CD8-positive, alpha-beta memory T cell (primary cell): ENCODE measurements at places on chromosomes 4 and X. TPM values are rescaled to one million over a fixed set of nuclear protein-coding genes. Genes with fewer than 3 reads are reported as not detected.

GRCh38 chr4:111031596-111031995, 408.7 kb upstream of the PITX2 start:
- no peaks in the 10 kb centered on the region for H3K27me3 ChIP-seq
- no peak for DNase-seq
- no peaks in the 10 kb centered on the region for H3K36me3 ChIP-seq
- H3K4me3 ChIP-seq, result no peak overlapping the region
- no peaks in the 10 kb centered on the region for H3K4me1 ChIP-seq

GRCh38 chr4:8362483-8362882, 78.0 kb downstream of the ACOX3 start:
- H3K27me3 ChIP-seq, result no peaks in the 10 kb centered on the region
- no peak for DNase-seq
- no peak overlapping the region for H3K27ac ChIP-seq
- no peaks in the 10 kb centered on the region for H3K36me3 ChIP-seq
- no peak overlapping the region for H3K4me3 ChIP-seq

The FABP2 gene
- total RNA-seq, result not detected

The PHKA1 gene
- 4.6 TPM for total RNA-seq

The HTRA3 gene
- not detected for total RNA-seq

- H3K27me3 ChIP-seq, result no peaks in the 10 kb centered on the region
- H3K36me3 ChIP-seq, result no peaks in the 10 kb centered on the region
- DNase-seq, result no peak
- no peaks in the 10 kb centered on the region for H3K4me1 ChIP-seq
- H3K27ac ChIP-seq, result no peak overlapping the region
Measured at GRCh38 chr4:44438687-44439086, 9.9 kb downstream of the KCTD8 start.

- no peak for DNase-seq
- H3K27ac ChIP-seq, result no peak overlapping the region
- peaks cover 21% of the 10 kb centered on the region for H3K4me1 ChIP-seq
- H3K27me3 ChIP-seq, result no peaks in the 10 kb centered on the region
- no peaks in the 10 kb centered on the region for H3K36me3 ChIP-seq
- H3K4me3 ChIP-seq, result no peak overlapping the region
Measured at GRCh38 chrX:14026121-14026520, 3.6 kb downstream of the GEMIN8 start.

The AMOT gene
- total RNA-seq, result 1.4 TPM

- H3K27ac ChIP-seq, result no peak overlapping the region
- H3K27me3 ChIP-seq, result no peaks in the 10 kb centered on the region
- no peak overlapping the region for H3K4me3 ChIP-seq
- no peaks in the 10 kb centered on the region for H3K4me1 ChIP-seq
- no peaks in the 10 kb centered on the region for H3K36me3 ChIP-seq
Measured at GRCh38 chr4:168188754-168189153, 96.4 kb downstream of the ANXA10 start.

- no peak overlapping the region for H3K27ac ChIP-seq
- peaks cover 28% of the 10 kb centered on the region for H3K4me1 ChIP-seq
- no peaks in the 10 kb centered on the region for H3K27me3 ChIP-seq
Measured at GRCh38 chr4:153573221-153573620, 107.1 kb downstream of the TMEM131L start.

DNA sequence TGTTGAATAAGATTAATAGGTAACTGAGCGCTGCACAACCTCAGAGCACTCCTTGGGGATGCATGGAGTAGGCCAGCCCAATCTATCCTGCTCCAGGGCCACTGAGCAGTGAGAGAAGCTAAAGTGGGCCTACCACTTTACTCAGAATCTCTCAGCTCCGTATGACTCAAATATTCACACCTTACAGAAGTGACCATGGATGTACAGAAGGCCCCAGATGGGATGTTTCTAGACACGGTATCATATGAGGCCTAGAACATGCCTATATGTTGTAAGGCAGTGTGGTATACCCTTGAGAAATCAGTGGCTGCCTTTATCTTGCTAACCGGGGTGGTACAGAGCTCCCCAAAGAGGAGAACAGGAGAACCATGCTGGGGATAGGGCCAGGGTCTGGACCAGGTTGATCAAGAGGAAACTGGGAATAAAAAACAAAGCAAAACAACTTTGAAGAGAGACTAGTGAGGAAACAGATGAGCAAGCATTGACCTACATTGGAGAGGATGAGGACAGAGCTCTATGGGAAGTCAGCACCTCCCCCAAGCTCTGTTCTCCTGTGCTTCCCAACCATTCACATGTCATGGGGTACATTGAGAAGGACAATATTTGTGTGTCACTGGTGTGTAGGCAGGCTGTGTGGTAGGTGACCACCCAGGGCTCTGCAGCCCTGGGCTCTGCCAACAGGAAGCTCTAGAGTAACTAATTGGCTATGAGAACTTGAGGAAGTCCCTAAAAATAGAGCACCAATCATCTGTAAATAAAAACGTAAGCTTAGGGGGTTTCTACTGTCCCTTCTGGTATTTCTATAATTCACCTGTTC, 31.4 kb downstream of the HOPX start:
- H3K27ac ChIP-seq, result no peak overlapping the region
- no peak for DNase-seq
- H3K4me3 ChIP-seq, result no peak overlapping the region
- peaks cover 41% of the 10 kb centered on the region for H3K4me1 ChIP-seq

- H3K27ac ChIP-seq, result no peak overlapping the region
- no peak for DNase-seq
- H3K4me1 ChIP-seq, result no peaks in the 10 kb centered on the region
- no peak overlapping the region for H3K4me3 ChIP-seq
Measured at GRCh38 chr4:55838356-55838755, 15.1 kb upstream of the EXOC1 start.

DNA sequence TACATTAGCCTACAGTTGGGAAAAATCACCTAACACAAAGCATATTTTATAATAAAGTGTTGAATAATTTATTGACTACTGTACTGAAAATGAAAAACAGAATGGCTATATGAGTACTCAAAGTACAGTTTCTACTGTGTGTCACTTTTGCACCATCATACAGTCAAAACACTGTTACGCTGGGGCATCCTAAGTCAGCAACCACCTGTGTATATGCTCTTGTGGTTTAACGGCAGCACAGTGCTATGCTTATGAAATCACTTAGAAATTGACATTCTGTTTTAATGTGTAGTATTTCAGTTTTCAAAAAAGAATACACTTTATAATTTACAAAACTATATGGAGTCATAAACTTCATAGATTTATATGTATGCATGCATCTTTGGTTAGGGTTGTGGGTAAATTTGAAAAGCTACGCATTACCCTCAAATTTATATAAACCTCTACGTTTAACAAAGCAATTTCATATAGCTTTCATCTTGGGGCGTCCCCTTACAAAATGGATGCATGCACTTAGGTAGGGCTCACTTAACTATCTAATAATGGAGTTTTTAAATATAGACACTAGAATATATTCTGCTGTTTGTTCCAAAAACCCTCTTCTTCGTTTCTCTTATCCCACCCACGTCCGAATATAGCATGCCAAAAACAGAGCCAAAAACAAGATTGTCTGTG, 690 bp upstream of the NEIL3 start:
- peak overlapping the region; percentile 67 for H3K4me3 ChIP-seq
- no peaks in the 10 kb centered on the region for H3K27me3 ChIP-seq
- peaks cover 22% of the 10 kb centered on the region for H3K4me1 ChIP-seq
- no peaks in the 10 kb centered on the region for H3K36me3 ChIP-seq
- DNase-seq, result no peak
- H3K27ac ChIP-seq, result peak overlapping the region; percentile 72

DNA sequence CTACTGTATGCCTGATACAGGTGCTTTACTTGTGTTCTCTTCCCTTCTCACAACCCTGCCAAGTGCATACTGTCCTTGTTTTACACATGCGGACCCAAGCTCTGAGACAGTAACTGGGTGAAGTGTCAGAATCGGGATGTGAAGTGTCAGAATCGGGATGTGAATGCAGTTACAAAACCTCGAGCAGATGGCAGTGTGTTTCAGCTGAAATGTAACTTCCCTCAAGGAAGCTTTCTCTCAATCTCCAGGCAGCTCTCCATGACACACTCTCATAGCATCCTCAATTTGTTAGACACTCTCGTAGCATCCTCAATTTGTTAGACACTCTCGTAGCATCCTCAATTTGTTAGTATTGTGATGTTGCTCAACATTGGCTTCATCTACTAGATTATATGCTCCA, 1.1 kb upstream of the HPSE start:
- H3K27me3 ChIP-seq, result no peaks in the 10 kb centered on the region
- DNase-seq, result no peak

GRCh38 chr4:184514121-184514988, 40.0 kb upstream of the IRF2 start:
- no peaks in the 10 kb centered on the region for H3K36me3 ChIP-seq
- DNase-seq, result no peak

The CT47B1 gene
- not detected for total RNA-seq

DNA sequence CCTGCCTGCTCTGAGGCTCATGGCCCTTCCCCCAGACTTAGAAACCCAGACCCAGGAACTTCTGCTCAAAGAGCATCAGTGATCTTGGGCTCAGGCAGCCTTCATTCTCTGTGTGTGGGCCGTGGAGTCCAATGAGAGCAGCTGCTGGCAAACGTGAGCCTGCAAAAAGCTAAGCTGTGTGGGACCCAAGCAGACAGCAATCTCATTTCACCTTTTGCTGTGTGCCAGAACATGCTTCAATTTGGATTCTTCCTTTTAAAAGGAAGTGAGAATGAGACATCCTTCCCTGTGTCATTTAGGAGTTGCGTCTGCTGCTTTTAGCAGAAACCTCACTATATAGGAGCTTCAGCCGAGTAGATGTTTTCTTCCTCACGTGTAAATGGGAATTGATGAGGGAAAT, 238.5 kb downstream of the EVC2 start:
- DNase-seq, result no peak
- no peaks in the 10 kb centered on the region for H3K4me1 ChIP-seq
- no peaks in the 10 kb centered on the region for H3K36me3 ChIP-seq
- H3K27ac ChIP-seq, result no peak overlapping the region
- no peak overlapping the region for H3K4me3 ChIP-seq
- H3K27me3 ChIP-seq, result no peaks in the 10 kb centered on the region

DNA sequence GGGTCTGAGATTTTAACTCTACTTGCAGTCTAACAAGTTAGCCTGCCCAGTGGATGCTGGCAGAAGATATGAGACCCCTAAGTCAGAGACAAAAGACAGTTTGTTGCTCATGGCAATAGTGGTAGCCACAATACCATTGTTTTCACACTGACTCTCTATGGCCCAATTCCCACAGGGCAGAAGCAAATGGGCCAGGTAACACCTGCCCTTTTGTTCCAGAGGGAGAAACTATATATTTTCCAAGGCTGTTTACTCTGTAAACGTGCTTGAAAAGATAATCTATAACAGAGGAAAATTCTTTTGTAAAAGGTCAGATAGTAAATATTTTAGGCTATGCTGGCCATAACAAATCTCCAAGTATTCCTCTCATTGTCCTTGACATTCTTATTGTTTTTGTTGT, 57.2 kb upstream of the NPNT start:
- H3K4me3 ChIP-seq, result no peak overlapping the region
- no peaks in the 10 kb centered on the region for H3K4me1 ChIP-seq
- H3K27me3 ChIP-seq, result no peaks in the 10 kb centered on the region
- H3K27ac ChIP-seq, result no peak overlapping the region
- DNase-seq, result no peak

The ATXN3L gene
- total RNA-seq, result not detected

The SYTL5 gene
- not detected for total RNA-seq

GRCh38 chr4:1567519-1567807, 116.7 kb downstream of the FAM53A start:
- no peak for DNase-seq
- H3K36me3 ChIP-seq, result no peaks in the 10 kb centered on the region
